H7 (cell line): ENCODE measurements at places on chromosomes 2 and 18.

DNA sequence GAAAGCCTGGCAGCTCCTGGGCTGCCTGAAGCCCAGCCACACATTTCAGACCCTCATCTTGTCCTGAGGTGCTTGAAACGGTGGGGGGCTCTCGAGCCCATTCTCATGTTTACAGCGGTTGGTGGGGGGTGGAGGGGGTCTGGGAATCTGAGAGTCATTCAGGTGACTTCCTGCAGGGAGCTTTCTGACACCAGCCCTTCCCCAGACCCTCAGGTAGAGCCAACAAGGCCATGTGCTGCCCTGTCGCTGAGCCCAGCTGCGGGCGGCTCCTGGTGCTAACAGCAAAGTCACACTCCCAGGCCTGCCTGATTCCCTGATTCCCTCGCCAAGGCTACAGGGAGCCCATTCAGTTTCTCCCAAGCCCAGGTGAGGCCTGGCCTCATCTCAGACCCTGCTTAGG, 324.9 kb upstream of the MEX3C start:
- DNase-seq, result peak; percentile 39

DNA sequence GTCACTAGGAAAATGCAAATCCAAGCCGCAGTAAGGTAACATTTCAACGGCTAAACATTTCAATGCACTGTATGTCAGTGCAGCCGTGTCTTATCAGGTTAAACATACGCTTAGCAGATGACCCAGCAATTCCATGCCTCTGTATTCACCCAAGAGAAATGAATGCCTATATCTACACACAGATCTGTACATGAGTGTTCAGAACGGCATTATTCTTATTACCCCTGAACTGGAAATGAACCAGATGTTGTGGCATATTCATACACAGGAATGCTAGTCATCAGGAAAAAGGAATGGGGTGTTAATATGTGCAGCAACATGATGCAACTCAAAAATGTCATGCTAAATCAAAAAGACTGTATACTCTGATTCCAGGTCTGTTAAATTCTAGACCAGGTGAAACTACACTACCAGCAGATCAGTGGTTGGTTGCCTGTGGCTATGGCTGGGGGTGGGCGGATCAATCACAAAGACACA, 80.4 kb upstream of the RPL31 start:
- no peak for DNase-seq

GRCh38 chr18:70074116-70074515, 126.4 kb upstream of the CD226 start:
- DNase-seq, result no peak

DNA sequence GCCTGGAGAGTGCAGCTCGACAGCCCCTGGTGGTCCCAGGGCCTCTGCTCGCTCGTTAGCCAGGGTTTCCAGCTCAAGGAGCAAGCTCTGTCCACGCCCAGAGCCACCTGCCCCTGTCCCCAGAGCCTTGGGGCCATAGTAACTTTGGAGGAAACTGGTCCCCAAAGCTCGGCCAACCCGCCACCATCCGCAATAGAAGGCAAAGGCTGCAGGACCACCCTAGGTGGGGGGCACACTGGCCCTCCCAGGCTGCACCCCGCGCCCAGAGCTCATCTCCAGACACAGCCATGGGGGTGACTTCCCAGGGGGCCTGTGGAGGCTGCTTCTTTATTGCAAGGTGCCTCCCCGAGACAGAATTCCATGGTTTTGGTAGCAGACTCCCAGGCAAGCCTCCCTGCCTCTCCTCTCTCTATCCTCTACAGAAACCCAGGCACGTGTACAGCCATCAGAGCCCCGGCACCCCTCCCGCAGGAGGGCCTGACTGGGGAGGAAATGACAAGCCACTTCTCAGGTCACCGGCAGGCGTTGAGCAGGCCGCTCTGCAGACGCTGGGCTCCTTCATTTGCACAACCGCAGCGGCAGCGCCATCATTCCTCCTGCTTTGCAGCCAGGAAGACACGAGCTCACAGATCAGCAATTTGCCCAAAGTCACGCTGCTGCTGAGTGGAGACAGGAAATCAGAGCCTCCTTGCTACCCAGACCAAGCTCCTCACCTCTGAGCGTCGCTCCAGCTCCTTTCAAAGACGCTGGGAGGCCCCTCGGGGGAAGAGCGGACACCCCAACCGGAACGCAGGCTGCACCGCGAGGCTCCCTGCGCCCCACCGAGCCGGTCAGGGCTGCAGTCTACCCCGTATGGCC, 80.2 kb downstream of the NDUFA10 start:
- DNase-seq, result peak; percentile 52

DNA sequence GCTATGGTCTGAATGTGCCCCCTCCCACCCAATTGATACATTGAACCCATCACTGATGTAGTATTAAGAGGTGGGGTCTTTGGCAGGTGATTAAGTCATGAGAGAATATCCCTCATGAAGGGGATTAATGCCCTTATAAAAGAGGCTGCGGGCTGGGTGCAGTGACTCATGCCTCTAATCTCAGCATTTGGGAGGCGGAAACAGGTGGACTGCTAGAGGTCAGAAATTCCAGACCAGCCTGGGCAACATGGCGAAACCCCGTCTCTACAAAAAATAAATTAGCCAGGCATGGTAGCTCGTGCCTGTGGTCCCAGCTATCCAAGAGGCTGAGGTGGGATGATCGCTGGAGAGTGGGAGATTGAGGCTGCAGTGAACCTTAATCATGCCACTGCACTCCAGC, 14.3 kb downstream of the POLR2D start:
- DNase-seq, result no peak

- DNase-seq, result no peak
Measured at GRCh38 chr2:120658042-120658769, 77.5 kb upstream of the GLI2 start.

- DNase-seq, result no peak
Measured at GRCh38 chr2:45103351-45104345, 94.4 kb upstream of the SIX2 start.

DNA sequence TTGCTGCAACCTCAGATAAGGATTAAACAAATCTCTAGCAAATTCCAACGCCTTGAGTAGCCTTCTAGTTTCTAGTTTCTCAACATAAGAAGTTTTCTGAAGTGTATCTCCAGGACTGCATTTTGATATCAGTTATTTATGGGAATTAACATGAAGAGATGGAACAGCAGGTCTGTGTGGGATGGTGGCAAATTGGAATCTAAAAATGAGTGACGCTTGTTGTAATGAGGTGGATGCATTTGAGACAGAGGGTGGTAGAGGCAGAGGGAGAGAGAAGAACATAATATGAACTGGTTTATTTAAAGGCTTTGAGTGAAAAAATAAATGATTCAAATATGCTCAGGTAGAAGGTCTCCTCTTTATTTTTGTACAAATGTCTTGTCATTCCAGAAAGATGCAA, 446.8 kb upstream of the GCFC2 start:
- no peak for DNase-seq
